T-helper 17 cell (primary cell): ENCODE measurements at places on chromosomes 4 and X. TPM values are rescaled to one million over a fixed set of nuclear protein-coding genes. Genes with fewer than 3 reads are reported as not detected.

ERVMER34-1 gene
- not detected for total RNA-seq

BCORL1 gene
- total RNA-seq, result 10.8 TPM

- H3K27ac ChIP-seq, result no peak overlapping the region
- H3K4me1 ChIP-seq, result peaks cover 15% of the 10 kb centered on the region
- no peaks in the 10 kb centered on the region for H3K27me3 ChIP-seq
- DNase-seq, result no peak
These were observed 107.9 kb downstream of the ZNF827 start for GRCh38 chr4:145830699-145831098.

MAML3 gene
- total RNA-seq, result 1.1 TPM

REPS2 gene
- 3.3 TPM for total RNA-seq

DNA sequence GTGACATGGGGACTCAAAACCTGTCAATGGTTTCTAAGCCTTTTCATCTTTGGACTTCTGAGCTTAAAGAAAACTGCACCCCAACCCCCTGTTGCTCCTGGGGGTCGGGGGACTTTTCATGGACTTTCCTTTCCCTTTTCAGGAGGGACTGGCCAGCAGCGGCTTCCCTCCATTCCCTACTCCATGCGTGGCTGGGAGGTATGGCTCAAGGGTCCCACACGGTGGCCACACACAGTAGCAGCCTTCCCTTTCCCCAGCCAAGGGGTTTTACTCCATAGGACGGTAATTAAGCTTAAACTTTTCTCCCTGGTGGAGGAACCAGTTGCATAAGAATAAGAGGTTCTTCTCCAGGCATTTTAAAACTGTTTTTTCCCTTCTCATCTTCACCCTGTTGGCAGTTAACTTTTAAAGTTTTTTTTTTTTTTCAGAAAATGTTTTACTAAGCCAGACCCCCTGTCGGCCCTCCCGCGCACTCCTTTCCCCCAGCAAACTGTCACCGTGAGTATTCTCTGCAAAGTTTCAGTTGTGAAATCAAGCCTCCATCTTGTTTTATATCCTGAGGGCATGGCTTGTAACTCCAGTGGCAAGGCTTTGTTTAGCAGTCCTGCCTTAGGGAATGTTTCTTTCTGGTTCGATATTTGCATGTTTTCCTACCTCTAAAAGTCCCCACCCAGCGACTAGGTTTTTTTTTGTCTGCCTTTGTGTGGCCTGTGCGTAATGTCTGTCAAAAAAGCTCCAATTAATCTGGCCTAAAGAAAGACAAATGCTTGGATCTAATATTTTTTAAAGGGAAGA, 325.7 kb downstream of the TLL1 start:
- no peak overlapping the region for H3K27ac ChIP-seq
- no peak overlapping the region for H3K4me3 ChIP-seq
- H3K27me3 ChIP-seq, result no peaks in the 10 kb centered on the region
- no peak for DNase-seq
- no peaks in the 10 kb centered on the region for H3K36me3 ChIP-seq

DNA sequence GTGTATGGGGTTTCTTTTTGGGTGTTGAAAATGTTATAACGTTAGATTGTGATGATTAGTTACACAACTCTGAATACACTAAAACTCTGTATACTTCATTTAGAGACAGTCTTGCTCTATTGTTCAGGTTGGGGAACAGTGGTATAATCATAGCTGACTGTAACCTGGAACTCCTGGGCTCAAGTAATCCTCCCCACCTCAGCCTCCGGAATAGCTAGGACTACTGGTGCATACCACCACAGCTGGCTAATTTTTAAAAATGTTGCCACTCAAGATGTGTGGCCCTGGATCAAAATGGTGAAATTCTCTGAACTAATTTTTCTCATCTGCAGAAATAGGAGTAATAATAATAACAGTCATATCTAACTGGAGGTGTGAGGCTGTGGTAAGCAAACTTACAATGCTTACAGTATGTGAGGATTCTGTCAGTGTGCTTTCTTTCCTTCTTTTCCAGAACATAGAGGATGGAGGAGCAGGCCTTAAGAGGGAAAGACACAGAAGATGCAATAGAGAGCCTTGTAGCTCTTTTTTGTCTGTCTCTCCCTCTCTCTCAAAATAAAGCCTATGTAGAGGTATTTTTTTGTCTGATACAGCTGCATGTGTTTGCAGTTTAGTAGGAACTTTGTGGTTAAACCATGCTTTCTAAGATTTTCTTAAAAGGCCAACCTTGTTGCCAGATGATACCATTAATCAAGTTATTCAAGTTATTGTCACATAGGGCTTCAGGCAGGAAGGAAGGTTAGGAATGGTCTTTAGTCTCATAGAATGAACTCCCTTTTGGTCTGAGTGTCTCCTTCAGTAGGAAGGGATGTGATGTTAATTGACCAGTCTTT, 7.5 kb downstream of the ADD1 start:
- peaks cover 49% of the 10 kb centered on the region for H3K4me1 ChIP-seq
- no peak for DNase-seq
- H3K27ac ChIP-seq, result peak overlapping the region; percentile 89
- H3K27me3 ChIP-seq, result no peaks in the 10 kb centered on the region
- H3K4me3 ChIP-seq, result peak overlapping the region; percentile 55

- H3K4me1 ChIP-seq, result no peaks in the 10 kb centered on the region
- no peak for DNase-seq
- no peaks in the 10 kb centered on the region for H3K27me3 ChIP-seq
- H3K27ac ChIP-seq, result no peak overlapping the region
- no peaks in the 10 kb centered on the region for H3K36me3 ChIP-seq
These were observed 148.0 kb downstream of the EMCN start for GRCh38 chr4:100369871-100370270.

GRCh38 chrX:55111578-55112254, 22.9 kb downstream of the PAGE2 start:
- H3K27me3 ChIP-seq, result no peaks in the 10 kb centered on the region
- no peak overlapping the region for H3K4me3 ChIP-seq
- H3K4me1 ChIP-seq, result no peaks in the 10 kb centered on the region
- no peaks in the 10 kb centered on the region for H3K36me3 ChIP-seq
- no peak for DNase-seq

SLC4A4 gene
- total RNA-seq, result 0.52 TPM

DNA sequence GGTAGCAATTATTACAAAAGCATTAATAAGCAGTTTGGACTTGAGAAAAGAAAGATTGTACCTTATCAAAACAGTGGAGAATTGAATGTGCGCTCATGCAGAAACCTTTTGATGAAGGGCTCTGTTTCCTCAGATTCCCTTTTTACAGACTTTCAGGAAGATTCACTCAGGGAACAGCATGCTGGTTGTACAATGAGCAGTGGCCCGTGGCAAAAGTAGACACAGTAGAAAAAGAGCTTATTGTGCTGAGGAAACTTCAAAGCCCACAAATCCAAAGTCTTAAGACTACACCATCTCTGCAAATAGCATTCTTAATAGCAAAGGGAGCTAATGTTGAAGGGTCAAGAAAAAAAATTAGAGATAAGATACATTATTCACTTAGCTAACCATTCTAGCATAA, 858.9 kb downstream of the PDHA2 start:
- no peaks in the 10 kb centered on the region for H3K4me1 ChIP-seq
- no peak overlapping the region for H3K4me3 ChIP-seq
- no peak overlapping the region for H3K27ac ChIP-seq
- H3K36me3 ChIP-seq, result no peaks in the 10 kb centered on the region
- no peaks in the 10 kb centered on the region for H3K27me3 ChIP-seq
- no peak for DNase-seq

- no peaks in the 10 kb centered on the region for H3K27me3 ChIP-seq
- H3K27ac ChIP-seq, result no peak overlapping the region
- H3K4me1 ChIP-seq, result no peaks in the 10 kb centered on the region
- no peaks in the 10 kb centered on the region for H3K36me3 ChIP-seq
These were observed 55.0 kb upstream of the PPP1R2C start for GRCh38 chrX:42832764-42833549.

DNA sequence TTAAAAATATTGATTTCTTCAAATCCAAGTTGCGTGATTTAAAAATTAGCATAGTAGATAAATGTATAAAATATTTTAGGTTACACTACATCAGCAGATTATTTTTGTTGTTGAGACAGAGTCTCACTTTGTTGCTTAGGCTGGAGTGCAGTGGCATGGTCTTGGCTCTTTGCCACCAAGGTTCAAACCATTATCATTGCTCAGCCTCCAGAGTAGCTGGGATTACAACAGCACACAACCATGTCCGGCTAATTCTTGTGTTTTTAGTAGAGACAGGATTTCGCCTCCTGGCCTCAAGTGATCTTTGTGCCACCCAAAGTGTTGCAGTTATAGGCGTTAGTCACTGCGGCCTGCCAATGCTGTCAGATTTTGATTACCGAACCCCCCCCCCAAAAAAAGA, 1390.5 kb upstream of the TENM3 start:
- no peak overlapping the region for H3K27ac ChIP-seq
- DNase-seq, result no peak
- H3K4me1 ChIP-seq, result no peaks in the 10 kb centered on the region
- no peaks in the 10 kb centered on the region for H3K36me3 ChIP-seq
- no peaks in the 10 kb centered on the region for H3K27me3 ChIP-seq

FATE1 gene
- not detected for total RNA-seq

DNA sequence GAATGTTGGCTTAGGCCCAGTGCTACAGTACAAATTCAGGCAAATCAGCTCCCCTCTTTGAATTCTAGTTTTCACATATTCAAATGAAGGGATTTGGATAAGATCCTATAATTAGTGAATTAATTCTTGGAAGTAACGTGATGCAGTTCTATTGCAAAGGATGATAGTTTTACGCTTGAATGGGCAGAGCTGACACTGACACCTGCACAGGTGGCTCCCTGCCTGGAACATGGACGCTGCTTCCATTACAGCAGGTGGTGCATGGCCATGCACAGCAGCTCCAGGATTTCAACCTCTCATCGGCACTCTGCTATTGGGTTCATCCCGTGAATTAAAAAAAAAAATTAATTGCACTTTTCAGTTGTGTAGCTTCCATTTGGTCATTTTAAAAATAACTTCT, 28.4 kb upstream of the RPS6KA6 start:
- no peaks in the 10 kb centered on the region for H3K4me1 ChIP-seq
- H3K4me3 ChIP-seq, result no peak overlapping the region
- H3K36me3 ChIP-seq, result no peaks in the 10 kb centered on the region

DNA sequence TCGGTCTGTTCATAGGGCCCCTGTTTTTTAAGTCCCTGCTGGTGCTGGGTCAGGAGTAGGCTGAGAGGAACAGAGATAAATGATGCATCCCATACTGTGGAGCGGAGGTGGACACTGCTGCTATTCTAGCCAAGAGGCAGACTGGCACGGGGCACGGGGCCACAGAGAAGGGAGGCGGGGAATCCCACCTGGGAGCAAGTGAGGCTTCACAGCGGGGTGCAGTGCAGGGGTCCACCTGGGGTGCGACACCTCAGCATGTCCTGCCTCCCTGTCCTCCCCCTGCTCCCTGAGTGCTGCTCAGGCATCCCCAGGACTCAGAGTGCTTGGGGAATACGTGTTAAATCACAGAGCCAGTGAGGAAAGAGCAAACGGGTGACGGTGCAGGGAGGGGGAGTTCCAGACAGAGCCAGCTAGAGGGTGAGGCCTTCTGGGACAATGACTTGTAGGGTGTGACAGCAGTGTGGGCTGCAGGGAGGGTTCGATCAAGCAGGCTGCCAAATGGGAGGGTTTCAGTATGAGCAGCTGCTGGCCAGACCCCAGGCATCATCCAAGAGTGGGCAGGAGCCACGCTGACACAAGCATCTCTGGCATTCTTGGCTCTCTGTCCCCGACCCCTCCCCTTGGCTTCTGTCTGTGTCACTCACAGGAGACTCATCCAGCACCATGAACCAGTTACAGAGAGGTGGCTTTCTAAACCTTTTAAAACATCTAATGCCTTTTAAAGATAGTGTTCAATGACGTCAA, 13.7 kb upstream of the HTRA3 start:
- DNase-seq, result no peak
- H3K27ac ChIP-seq, result peak overlapping the region; percentile 68
- H3K36me3 ChIP-seq, result no peaks in the 10 kb centered on the region
- H3K27me3 ChIP-seq, result peaks cover 6% of the 10 kb centered on the region
- H3K4me3 ChIP-seq, result no peak overlapping the region

CXCL13 gene
- not detected for total RNA-seq

PSAPL1 gene
- not detected for total RNA-seq

DNA sequence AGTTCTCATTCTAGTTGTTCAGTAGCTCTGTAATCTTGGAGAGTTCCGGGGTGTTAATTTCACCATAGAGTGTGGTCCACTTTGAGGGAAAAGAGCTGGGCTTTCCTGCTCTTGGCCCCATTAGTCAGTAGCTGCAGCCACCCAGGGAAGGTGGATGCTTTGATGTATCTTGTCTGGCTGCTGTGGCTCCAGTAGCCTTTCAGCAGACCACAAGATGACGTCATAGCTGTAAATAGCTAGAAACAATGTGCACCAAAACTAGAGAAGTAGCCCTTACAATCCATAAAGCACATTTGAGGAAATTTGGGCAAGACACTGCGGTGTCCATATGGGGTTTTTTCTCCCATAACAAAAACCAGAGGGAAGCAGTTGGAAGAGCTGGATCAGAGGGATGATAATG, 32.9 kb upstream of the PRPS2 start:
- no peak overlapping the region for H3K27ac ChIP-seq
- DNase-seq, result no peak
- no peaks in the 10 kb centered on the region for H3K36me3 ChIP-seq

DNA sequence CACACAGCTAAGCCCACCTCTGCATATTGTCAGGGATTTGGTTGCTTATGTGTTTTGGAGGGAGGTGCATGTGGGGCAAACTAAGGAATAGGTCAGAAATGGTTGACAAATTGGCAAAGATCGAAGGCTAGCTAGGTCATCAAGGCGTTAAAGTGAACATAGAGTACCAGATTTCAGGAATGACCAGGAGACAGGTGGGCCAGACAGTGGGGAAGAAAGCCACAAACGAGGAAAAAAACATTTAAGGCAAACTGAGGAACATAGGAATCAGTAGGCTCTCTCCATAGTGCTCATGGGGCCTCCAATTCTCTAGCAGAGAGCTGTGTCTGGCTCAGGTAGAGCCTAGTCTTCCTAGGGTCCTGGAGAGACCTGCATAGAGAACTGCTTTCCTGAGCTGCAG, 57.4 kb downstream of the CNGA2 start:
- no peaks in the 10 kb centered on the region for H3K4me1 ChIP-seq
- no peak overlapping the region for H3K4me3 ChIP-seq
- no peaks in the 10 kb centered on the region for H3K27me3 ChIP-seq
- DNase-seq, result no peak

FGF2 gene
- 0.31 TPM for total RNA-seq
